ENCODE measurements at places on chromosomes 4 and X. TPM values are rescaled to one million over a fixed set of nuclear protein-coding genes. Genes with fewer than 3 reads are reported as not detected.

GRCh38 chrX:41981481-41982013 is 58.2 kb upstream of the CASK start:
- DNase-seq, result no peak

GRCh38 chrX:50333308-50333707 is 128.7 kb downstream of the CCNB3 start:
- no peak for DNase-seq

DNA sequence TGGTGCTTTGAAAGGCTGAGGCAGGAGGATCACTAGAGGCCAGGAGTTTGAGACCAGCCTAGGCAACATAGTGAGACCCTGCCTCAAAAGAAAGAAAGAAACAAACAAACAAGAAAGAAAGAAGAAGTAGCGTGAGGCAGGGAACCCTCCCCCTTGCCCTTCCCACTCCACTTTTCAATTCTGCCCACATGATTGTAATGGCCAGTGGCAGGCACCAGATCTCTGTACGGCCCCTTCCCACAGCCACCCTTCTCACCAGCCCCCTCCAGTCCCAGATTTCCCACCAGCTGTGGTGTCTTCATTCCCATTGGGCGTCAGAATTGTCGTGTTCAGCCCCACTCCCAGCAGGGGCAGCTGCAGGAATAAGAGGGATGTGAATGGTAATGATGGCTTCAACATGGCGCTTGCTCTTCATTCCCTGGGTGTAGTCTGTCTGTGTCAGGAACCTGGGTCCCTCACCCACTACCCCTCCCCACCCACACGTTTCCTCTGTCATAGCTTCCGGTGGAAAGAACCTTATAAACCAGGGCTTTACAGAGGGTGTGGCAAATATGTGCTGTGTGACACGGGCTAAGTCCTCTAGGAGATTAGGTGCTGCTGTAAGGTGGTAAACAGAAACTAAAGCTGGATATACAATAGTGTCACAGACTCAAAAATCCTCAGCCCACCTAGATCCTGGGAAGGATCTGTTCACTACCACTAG is at the start of gene IL2RG:
Gene IL2RG, minus strand, starts transcription at position 437 of the 703 bp plus-strand sequence. Its CDS starts 38 bp downstream, at position 399.
- no peak for DNase-seq

DNA sequence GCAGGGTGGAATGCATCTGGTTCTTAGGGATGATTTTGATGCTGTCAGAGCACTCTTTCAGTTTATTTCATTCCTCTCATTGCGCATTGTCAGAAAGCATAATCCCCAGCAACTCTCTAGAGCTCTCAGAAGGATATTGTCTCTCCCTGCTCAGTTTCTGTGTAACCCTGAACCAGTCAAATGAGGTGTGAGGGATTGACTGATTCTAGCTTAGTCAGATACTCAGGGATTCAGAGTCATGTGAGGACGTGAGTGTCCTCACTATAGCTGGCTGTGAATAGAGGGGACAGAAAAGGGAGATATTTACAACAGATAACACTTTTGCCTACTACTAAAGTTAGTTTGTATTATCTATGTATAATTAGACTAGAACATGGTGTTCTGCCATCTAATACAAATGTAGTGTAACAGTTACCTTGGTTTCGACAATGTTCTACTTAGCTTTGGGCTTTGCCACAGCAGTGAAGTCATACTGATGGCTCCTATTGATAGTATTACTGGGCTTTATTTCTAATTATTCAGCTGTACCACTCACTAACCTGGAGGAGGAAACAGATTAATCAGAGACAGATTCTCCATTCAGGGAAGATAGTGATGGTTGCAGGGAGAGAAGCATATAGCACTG is 19.5 kb downstream of the AP1AR start:
- DNase-seq, result no peak

- peak; percentile 65 for DNase-seq
Measured at GRCh38 chrX:51332188-51332942, at the start of gene NUDT10. TSS of gene NUDT10 (plus strand) at chrX:51332822. CDS start at chrX:51332966, 144 bp downstream.

DNA sequence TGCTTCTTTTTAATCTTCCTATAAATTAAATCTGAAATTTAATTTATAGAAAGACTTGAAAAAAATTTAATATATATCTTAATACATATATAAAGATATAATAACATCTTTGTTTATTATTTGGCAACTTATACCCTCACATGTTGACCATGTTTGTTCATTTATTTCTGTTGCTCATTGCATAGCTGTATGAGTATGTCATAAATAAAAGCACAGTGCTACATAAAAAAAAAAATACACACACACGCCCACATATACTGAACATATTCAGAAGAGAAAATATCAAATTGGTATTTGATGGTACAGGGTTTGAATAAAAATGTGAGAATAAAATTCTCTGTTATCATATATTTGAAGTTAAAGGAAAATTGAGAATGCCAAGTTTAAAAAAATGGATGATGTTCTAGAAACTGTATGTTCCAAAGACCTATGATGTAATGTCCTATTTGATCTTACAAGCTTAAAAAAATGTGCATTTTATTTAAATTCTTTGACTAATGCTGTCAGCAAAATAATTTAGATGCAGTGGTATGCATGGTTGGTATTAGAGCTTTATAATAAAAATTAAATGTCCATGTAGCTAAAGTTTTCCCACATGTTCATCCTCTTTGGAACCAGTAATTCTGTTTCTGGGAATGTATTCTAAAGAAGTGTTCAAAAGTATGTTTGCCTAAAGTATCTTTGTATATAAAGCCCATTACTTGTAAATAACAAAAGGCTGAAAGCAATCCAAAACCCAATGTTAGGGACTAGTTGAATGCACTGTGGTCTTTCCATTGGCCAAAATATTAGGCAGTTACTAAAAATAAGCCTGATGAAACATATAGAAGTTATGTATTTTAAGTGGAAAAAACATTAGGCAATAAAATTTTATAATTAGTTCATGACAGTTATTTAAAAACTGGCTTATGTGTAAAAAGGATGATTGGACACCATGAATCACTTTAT is 12.9 kb downstream of the TMEM184C start:
- DNase-seq, result no peak

DNA sequence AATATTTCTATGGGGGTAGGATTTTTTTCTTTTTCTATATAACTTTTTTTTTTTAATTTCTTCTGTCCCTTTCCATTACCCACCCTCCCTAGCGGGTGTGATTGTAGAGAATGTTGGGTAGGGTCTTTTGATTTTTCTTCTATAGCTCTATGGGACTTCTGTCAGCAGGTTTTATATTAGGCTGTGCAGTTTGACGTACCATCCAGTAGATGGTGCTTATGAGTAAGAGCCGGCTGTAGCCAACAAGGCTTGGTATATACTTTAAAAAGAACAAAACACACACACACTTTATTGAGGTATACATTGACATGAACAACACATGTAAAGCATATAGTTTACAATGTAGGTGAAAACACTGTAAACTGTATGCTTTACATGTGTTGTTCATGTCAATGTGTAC is 247.9 kb upstream of the POF1B start:
- DNase-seq, result no peak

- no peak for DNase-seq
Measured at GRCh38 chrX:13094828-13095341, 50.5 kb upstream of the FAM9C start.

- DNase-seq, result no peak
Measured at GRCh38 chr4:8120501-8120900, 38.1 kb downstream of the ABLIM2 start.

DNA sequence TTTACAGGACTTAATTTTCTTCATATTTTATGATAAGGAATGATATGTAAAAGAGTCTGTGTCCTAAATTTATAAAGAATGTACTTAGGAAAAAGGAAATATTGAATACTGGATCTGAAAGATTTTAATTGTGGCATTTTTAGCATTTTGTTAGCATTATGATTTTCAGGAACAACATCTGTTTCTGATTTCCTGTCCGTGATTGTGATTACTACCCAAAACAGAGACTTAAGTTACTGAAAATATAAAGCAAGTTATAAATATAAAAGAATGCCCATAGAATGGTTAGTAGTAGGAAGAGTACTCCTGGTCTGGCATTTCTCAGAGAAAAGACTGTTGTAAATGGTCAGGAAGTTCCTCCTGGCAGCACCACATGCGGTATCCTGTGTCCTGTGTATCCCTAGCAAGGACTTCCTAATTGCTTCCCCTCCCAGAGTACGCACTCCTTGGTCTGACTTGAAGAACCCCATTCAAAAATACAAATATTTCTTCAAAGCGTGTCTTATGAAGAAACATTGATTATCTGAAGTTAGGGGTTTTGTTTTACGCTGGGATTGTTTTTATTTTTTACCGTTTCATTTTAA is 88.9 kb downstream of the RS1 start:
- DNase-seq, result peak; percentile 10

DNA sequence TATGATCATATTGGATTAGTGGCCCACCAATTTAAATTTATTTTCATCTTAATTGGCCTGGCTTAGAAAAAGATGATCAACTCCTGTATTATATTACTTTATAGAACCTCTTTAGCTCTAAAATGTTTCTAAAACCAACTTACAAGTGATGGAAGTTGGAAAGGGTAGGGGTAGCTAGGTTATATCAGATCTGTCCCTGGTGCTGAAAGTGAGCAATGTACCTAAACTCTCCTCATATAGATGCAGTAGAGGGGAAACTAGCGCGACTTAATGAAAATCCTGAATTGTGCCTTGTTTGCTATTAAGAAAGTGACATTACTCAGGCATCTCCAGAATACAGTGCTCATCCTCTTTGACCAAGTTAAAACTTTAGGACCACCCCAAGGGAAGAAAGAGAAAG is 7.5 kb upstream of the PTCHD1 start:
- no peak for DNase-seq

- DNase-seq, result no peak
Measured at GRCh38 chrX:11470250-11470974, 177.2 kb downstream of the AMELX start.

GRCh38 chrX:5702890-5703289 is 525.8 kb downstream of the NLGN4X start:
- DNase-seq, result no peak

DNA sequence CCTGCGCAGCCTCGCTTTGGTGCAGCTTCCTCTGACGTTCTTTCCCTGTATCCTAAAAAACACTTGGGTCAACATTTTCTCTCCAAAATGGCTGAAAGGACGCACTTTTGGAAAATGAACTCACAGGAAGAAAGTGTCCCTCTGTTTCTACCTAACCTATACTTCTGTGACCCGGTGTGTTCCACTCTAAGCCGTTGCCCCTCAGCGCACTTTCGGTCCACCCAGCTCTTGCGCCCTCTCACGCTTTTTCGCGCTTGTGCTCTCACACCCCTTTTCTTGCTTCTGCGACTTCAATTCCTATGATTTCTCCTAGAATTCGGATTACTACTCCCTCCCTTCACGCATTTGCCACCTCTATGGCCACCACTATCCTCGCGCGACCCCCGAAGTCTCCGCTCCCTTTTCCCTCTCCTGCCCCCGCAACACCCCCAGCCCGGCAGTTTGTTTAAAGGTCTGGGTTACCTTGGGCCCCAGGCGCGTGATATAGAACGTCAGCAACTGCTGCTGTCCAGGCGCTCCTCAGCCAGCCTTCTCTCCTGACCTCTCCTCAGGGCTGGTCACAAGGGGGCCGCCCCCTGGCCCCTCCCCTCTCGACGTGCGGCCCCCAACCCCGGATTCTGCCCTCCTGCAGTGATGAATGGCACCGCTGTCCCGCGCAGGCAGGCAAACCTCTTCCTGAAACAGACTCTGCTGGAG is at the start of gene USP51:
Gene USP51, minus strand, starts transcription at position 535 of the 696 bp plus-strand sequence. CDS start 909 bp downstream, outside the sequence.
- DNase-seq, result peak; percentile 40

DNA sequence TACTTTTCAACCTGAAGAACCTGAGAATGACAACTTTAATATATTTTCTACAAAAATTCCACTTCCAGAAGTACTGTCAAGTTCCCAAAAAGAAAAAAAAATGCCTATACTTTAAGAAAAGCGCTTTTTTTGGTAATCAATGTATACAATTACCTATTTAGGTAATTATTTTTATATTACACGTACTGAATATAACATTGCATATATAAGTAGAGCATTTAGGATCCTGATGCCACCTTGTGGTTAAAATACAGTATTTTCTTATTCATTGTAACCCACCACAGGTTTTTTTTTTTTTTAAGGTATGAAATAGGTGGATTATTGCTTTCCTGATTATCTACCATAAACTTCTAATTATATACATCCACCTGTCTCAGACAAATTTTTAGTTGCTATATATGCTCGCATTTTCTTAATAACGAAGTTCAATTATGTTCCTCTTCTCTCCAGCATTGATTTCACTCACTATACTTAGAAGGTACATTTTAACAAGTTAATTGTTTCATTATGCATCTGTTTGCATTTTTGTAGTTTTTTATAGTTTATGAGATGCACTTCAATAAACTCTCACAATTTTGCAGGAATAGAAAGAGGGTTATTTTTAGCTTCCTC is 5.2 kb downstream of the MAP9 start:
- DNase-seq, result no peak

DNA sequence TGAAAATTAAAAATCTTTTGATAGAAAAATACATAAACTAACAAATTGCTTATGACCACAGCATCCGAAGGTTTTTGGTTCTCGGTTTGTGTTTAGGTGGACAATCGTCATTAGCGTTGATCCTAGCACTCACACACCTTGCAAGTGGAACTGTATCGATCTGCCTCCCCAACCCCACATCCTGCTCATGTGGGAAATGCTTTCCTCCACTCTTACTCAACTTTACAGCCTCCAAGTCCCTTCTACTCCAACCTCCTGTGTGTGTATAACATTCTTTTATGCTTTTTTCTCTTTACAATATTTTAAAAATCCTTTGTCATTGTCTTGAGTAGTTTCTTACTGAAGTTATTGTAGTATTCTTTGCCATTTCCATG is 15.6 kb upstream of the TMEM131L start:
- DNase-seq, result no peak

DNA sequence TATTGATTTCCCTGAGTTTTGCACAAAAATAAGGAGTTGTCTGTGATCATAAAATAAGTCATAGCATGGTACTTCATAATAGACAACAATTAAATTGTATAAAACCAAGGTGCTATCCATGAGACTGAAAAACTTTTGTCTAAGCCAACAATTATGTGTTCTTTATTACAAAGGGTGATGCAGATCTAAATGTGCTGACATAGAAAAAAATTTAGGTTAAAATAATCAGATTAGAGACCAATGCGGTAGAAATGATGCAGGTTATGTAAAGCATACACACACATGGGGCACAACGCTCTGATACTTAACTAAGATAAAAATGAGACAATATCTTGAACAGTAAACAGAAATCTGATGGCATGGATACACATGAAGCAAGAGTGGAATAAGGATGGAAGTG is 113.3 kb downstream of the PWWP3B start:
- no peak for DNase-seq

GIMD1 gene
- total RNA-seq, result not detected

DKC1 gene
- 28.5 TPM for total RNA-seq

NPNT gene
- not detected for total RNA-seq

CPZ gene
- total RNA-seq, result 0.90 TPM

XPNPEP2 gene
- total RNA-seq, result 1.7 TPM

PAGE5 gene
- not detected for total RNA-seq

HTN3 gene
- not detected for total RNA-seq

Measured in endothelial cell (in vitro differentiated cells).